Large intestine (tissue), 12 donors: ENCODE measurements at places on chromosomes 13 and 19.

DNA sequence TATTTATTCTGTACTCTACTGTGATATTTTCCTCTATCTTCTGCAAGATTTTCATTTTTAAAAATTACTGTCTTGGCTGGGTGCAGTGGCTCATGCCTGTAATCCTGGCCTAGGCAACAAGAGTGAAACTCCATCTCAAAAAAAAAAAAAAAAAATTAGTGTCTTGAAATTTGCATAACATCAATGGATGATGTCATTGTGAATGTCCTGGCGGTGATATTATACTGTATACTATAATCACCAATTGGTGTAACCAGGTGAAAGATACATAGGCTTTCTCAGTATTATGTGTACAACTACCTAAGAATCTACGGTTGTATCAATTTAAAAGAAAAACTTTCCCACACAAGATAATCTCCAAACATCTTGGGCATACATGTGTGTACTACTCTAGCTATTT is 15.2 kb downstream of the ZNF331 start:
- no peak for DNase-seq

DNA sequence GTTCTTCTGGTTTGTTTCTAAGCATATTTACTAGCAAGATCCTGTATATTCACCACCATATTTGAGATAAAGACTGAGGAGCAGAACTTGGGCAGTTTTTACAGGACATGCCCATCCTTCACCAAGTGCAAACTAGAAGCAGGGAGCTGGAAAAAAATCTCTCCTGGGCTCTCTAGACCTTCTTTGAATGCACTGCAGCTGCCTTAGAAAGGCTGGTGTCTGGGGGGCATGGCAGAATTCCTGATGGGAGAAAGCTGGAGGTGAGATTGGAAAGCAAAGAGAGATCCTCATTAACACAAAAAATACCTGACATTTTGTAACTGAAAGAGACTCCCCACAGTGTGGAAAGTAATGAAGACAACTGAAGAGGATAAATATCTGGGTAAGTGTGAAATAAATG is 1612.1 kb downstream of the OLFM4 start:
- no peak for DNase-seq

DNA sequence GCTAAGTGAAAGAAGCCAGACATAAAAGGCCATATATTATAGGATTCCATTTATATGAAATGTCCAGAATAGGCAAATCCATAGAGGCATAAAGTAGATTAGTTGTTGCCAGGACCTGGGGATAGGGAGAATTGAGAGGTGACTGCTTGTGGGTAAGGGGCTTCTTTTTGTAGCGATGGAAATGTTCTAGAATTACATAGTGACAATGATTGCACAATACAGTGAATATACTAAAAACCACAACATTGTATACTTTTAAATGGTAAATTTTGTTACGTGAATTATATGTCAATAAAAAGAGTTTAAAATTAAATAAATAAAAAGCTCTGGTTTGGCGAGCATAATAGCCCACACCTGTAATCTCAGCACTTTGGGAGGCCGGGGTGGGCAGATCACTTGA is 486.8 kb downstream of the KLF12 start:
- no peak for DNase-seq

- no peak for DNase-seq
Measured at GRCh38 chr19:10339380-10339960, at the start of gene ICAM3. TSS of gene ICAM3 (minus strand) at chr19:10339624. CDS start at chr19:10339614, 10 bp downstream.

GRCh38 chr13:79226250-79226649 is 179.8 kb downstream of the RBM26 start:
- DNase-seq, result no peak

DNA sequence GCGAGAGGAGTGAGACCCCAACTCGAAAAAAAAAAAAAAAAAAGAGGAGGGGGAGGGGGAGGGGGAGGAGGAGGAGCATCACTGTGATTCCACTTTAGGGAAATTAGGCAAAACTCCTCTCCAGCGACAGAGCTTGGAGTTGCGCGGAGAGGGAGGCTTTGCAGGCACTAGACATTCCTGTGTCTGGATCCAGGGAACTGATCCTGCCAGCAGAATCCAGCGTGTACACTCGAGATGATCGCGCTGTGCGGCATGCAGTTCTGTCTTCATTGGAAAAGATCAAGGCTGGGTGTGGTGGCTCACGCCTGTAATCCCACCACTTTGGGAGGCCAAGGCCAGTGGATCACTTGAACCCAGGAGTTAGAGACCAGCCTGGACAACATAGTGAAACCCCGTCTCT is 29.6 kb upstream of the KLF2 start:
- DNase-seq, result no peak
